ENCODE measurements at places on chromosomes 11 and 22.

GRCh38 chr11:106480581-106481190 is 403.2 kb downstream of the AASDHPPT start:
- no peak for DNase-seq

DNA sequence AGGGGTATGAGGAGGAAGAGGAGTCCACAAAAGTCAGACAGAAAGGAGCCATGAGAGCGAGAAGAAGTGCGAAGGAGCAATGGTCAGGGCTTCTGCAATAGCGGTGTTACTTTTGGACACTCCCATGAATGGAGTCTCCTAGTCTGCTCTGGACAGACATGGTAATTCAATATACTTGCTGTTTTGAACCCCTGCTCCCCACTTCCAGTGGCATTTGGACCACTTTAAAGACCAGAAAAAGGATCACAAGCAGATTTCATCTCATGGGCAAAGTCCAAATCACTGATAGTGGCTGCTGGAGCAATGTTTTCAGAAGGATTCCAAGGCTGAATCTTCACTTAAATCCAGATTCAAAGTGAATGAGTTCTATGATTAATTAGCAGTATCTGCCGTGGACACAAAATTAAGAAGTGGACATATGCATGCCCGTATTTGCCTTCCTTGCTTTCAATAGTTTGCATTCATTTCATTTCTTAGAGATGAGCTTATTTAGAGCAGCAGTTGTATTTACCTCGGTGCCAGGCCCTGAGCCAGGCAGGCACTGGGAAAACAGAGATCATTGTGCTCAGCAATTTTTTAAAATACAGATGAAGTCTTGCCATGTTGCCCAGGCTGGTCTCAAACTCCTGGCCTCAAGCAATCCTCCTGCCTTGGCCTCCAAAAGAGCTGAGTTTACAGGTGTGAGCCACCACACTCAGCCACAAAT is 72.0 kb downstream of the SLC1A2 start:
- DNase-seq: no peak

DNA sequence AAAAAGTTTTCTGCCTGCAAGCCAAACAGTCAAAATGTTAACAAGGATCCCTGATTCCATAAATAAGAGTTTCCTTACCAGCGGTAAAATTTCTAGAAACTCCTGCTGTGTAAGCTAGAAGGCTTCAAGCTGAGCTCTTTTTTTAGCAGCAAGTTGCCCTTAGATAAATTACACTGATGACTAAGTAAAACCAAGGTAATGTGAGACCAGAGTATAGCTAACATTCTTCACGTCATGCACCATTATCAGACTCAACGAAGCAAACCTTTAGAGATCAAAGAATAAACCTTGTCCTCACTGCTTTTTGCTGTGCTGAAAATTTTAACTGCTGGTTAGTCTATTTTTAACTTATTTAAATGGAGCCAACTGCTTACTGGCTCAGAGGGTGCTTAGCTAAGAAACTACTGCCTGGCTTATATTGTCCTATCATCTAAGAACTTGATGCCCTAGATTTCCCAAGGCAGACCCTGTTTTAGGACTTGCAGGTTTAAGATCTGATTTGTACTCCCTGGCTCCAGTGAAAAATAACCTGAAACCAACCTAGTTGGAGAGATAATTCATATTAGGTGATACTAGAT is 900.7 kb downstream of the JRKL start:
- no peak for DNase-seq

DNA sequence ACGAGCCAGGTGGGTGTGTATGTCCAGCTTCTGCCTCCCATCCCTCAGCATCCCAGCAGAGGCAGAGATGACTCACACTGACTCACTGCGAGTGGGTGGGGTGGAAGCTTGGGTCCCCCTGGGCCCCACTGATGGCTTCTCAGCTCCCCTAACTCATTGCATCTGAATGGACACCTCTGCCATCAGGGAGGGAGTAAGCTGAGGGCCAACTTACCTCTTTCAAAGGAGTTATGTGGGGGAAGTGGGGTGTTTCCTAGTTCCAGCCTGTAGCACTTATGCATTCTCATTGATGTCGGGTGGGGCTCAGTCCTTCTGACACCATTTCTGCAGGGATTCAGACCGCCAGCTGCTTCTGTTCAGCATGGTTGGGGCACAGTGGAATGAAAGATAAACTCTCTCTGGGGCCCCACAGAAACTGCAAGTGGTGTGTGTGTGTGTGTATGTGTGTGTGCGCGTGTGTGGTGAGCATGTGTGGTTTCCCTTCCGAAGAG is 1425.8 kb downstream of the TBC1D22A start:
- DNase-seq: no peak

GRCh38 chr22:38162881-38163843 is 18.5 kb downstream of the PLA2G6 start:
- no peak for DNase-seq

DNA sequence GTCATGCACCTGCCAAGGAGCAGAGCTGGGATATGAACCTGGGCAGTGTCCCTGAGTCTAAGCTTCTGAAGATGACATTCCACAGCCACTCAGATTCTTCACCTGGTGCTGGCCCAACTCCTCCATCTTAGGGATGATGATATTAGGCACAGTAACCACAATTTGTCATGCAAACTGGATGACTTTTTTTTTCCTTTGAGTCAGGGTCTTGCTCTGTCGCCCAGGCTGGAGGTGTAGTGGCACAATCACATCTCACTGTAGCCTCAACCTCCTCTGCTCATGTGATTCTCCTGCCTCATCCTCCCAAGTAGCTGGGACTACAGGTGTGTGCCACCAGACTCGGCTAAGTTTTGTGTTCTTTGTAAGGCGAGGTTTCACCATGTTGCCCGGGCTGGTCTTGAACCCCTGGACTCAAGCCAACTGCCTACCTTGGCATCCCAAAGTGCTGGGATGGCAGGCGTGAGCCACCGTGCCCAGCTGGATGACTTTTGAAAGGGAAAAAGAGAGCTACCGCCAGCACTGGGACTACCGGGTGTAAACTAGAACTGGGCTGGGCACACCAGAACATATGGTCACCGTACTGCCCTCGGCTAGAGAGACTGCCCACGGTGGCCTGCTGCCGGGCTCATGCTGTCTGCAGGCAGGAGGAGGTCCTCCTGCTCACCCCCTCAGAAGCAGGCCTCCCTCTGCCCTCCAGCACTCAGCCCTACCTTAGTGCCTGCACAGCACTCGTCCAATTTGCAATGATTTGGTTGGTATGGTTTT is 77.7 kb downstream of the NAT10 start:
- DNase-seq: no peak

GRCh38 chr11:66218036-66218435 is 50.4 kb upstream of the RAB1B start:
- DNase-seq: no peak

GRCh38 chr11:63915961-63916836 is 765 bp downstream of the RCOR2 start:
- DNase-seq: peak; percentile 26

DNA sequence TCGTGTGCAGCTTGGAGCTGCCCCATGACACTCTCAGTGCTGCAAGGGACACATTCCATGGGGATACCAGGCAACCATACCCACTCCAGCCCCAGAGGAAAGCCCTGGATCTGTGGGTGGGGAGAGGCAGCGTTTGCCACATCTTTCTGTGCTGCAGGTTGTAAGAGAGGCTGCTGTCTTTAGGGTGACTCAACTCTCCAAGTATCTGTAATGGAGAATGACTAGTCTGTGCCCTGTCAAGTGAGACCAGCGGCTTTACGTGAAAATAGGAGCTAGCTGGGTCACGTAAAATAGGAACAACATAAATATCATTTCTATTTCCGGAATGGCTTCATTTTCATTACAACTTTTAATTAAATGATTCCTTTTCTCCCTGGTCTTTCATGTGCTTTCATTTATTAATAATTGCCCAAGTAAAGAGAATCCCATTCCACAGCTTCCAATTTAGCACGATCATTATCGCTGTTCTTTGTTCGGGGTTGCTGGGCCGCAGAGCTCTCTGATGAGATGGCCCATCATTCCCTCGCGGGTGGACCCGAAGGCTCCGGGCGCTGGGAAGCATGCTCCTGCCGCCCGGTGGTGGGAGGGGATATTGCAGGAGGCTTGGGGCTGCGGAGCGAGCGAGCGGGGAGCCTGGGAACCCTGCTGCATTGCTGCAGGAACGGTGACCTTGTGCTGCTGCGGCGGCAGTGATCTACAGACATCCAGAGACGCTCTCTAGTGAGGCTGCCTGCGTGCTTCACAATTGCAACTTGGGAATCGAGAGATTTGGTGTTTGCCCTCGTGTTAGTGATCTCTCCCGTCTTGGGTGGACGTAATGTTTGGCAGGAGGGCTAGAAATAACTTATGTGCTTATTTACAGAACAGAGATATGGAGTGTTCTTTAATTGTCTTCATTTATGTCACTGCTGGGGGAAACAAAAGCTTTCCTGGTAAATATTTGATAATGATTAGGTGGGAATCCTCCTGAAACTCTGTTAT is 10.6 kb downstream of the SLC6A5 start:
- peak; percentile 89 for DNase-seq

DNA sequence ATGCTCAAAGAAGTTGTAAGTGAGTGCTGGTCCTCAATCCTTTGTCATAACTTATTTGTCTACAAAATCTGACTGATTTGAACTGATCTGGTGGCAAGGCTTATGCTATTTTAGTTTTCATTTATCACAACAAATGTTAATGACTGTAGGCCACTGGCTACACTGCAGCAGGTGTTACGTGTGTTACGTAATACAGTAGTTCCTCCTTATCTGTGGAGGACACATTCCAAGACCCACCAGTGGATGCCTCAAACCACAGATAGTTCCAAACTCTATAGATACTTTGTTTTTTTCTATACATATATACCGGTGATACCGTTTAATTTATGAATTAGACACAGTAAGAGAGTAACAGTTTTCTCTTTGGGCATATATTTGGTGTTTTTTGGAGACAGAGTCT is 7.0 kb downstream of the MADD start:
- no peak for DNase-seq

- no peak for DNase-seq
These were observed 11.2 kb upstream of the PPM1F start for GRCh38 chr22:21963790-21964211.

GRCh38 chr11:82869657-82870056 is 30.6 kb downstream of the PRCP start:
- DNase-seq: no peak

GRCh38 chr11:95066716-95067038 is at the start of gene SRSF8:
Gene SRSF8 (plus strand): TSS chr11:95066919. CDS start chr11:95067227, 308 bp downstream.
- no peak for DNase-seq

- DNase-seq: no peak
These were observed 389.5 kb upstream of the B3GAT1 start for GRCh38 chr11:134801570-134801969.

- DNase-seq: no peak
These were observed 100.7 kb upstream of the SEZ6L start for GRCh38 chr22:26068571-26068970.

DNA sequence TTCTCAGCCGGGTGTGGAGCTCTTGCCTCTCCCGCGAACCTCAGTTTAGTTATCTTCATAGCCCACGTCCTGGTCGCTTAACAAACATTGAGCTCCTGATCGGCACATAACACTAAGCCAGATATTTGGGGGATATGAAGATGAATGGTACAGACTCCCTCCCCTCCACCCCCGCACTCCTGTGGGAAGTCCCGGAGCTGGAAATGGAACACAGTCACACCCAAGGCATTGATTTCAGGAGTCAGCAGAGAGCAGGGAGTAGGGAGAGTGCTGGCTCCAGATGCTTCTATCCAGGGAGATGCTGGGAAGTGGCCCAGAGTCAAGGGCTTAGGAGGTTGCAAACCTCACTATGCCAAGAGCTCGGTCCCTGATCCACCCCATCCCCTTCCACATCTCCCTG is 26.1 kb upstream of the CABP7 start:
- no peak for DNase-seq

- DNase-seq: no peak
These were observed 12.9 kb downstream of the ARHGEF17 start for GRCh38 chr11:73320763-73321603.

DNA sequence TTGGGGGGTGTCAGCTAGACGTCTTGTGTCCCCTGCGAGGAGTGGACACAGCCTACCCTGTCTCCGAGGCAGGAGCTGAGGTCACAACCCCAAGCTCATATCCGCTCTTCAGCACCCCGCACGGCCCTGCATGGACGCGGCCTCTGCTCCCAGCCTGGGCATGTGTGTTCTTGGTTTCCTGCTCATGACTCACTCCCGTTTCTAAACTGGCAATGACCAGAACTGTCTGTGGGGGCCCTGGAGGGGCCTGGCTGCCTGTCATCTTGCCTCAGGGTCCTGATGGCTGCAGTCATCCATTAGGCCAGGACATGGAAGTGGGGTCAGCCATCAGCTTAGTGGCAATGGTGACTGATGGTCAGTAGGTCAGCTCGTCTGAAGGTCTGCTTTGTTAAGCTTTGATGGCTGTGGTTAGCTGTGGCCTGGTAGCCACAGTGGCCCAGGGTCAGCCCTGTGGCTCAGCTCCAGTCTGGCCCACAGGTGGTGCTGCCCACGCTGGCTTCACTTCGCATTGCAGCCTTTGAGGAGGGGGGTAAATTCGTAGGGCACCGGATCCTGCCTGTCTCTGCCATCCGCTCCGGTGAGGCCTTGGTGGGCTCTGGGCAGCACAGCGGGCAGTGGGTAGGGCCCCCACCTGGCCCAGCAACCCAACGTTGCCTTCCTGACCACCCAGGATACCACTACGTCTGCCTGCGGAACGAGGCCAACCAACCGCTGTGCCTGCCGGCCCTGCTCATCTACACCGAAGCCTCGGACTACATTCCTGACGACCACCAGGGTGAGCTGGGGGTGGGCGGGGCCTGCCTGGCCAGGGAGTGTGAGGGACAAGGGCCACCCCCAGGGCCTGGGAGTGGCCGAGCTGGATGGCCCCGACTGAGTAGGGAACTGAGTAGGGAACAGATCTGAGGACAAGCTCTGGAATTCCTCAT is 12.0 kb downstream of the PLCB3 start:
- DNase-seq: no peak

DNA sequence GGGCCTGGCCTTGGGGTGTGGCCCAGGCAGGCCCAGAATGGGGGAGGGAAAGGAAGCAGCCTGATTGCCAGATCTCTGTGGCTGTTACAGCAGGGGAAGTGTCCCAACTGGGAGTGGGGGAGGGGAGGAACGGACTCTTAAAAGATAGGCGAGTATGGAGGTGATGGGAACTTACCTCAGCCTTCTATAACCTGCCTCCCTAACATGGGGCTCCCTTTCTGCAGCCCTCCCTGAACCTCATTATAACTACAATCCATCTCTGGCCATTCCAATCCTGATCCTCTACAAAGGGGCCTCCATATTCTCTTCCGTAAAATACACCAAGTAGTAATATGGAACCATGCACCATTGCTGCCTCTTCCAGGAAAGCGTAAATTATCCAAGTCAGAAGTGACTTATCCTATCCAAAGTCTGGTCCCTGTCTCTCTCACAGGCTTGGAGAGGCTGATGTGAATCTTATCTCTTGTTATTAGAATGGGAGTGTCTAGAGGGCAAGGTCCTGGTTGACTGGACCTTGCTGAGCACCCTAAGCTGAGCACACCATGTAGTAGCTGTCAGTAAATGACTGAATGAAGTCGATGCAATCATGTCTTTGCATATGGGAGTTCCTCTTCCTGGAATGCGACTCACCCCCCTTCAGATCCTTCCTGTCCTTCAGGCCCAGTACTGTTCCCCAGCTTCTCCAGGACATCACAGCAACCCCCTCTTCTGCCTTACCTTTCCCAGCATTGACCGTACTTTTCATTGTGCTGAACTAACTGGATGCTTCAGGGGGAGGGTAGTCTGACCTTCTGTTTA is 5.9 kb downstream of the RHOG start:
- DNase-seq: no peak

- DNase-seq: no peak
These were observed 146.5 kb downstream of the ELP4 start for GRCh38 chr11:31656051-31656450.
